Natural killer cell treated with Interleukin-12 subunit alpha and Interleukin-12 subunit beta and Interleukin-15 and Interleukin-18, amount 100 ng/mL, for 72 hours (primary cell): ENCODE measurements at places on chromosomes 4 and X. TPM values are rescaled to one million over a fixed set of nuclear protein-coding genes. Genes with fewer than 3 reads are reported as not detected.

DNA sequence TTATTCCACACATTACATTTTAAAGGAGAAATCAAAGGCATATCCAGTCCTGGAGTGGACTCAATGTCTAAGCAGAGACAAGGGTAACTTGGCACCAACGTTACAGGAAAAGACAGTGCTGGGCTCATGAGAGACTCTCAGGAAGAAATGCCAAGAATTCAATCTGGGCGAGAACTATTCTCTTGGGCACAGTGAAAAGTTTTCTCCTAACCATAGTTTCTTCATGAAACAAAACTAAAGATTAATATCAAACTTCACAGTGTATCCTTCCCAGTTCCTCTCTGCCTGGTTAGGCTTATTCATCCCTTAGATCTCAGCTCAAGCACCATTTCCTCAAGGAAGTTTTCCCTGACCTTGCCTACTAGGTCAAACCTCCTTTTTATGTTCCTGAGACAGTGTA is 109.4 kb upstream of the TLL1 start:
- H3K27me3 ChIP-seq, result no peaks in the 10 kb centered on the region
- no peak overlapping the region for H3K27ac ChIP-seq
- H3K4me3 ChIP-seq, result no peak overlapping the region
- H3K36me3 ChIP-seq, result no peaks in the 10 kb centered on the region

PIR gene
- total RNA-seq, result 4.9 TPM

SPIN4 gene
- 6.1 TPM for total RNA-seq

GRCh38 chr4:77344784-77345183 is 187.8 kb downstream of the CCNG2 start:
- DNase-seq, result no peak
- H3K4me1 ChIP-seq, result no peaks in the 10 kb centered on the region
- no peak overlapping the region for H3K4me3 ChIP-seq
- peaks cover 14% of the 10 kb centered on the region for H3K27me3 ChIP-seq

DNA sequence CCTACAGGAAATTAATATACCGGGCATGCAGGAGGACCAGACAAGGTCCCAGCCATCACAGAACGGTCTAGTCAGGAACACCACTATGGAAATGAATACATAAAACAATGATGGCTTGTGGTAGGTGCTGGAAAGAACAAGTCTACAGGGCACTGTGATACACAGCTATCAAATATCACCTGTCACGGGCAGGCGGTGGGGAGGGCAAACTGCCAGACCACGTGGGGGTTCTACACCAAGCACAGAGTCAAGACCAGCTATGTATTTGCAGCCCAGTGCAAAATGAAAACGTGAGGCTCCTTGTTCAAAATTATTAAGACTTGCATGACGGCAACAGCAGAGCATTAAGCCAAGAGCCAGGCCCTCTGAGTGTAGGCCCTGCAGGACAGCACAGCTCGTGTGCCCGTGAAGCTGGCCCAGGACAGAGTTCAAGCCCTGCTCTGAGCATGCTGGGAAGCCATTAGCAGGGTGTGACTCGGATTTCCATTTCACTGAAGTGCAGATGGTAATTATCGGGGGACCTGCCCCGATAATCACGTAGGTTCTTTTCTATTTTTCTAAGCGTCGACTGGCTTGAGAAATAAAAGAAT is 83.6 kb downstream of the JAKMIP1 start:
- DNase-seq, result no peak
- H3K27me3 ChIP-seq, result no peaks in the 10 kb centered on the region

L1CAM gene
- total RNA-seq, result 1.2 TPM

TET2 gene
- 44.7 TPM for total RNA-seq

DNA sequence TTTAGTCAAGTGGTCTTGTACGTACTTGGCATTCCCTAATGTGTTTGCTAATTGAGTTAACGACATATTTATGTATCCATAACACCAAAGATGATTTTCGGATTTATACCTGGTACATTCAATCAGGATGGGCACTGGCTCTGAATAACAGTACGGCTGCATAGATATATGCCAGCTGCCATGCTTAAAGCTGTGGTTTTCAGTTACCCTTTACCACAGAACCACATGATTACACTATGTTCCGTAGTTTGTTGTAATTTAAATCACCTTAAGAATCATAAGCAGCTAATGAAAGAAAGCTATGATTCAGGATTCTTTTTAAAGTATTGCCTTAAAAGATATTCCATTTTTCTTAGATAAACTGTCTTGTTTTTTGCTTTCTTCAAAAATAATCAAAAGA is 53.6 kb downstream of the FIP1L1 start:
- H3K4me3 ChIP-seq, result no peak overlapping the region
- H3K27me3 ChIP-seq, result no peaks in the 10 kb centered on the region
- H3K4me1 ChIP-seq, result peaks cover 20% of the 10 kb centered on the region
- no peak for DNase-seq
